ENCODE measurements at places on chromosomes 13 and 19. TPM values are rescaled to one million over a fixed set of nuclear protein-coding genes. Genes with fewer than 3 reads are reported as not detected.

The SELENOV gene
- total RNA-seq, result not detected

DNA sequence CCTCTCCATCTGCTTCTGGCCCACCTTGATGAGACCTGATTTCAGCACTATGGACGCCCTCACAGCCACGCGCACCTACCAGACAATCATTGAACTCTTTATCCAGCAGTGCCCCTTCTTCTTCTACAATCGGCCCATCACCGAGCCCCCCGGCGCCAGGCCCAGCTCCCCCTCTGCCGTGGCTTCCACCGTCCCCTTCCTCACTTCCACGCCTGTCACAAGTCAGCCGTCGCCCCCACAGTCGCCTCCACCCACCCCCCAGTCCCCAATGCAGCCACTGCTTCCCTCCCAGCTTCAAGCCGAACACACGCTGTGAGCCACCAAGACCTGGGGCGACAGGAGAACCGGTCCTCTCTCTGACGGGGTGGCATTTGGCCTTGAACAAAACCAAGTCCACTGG, 19.3 kb upstream of the NPAS1 start:
- H3K27ac ChIP-seq, result no peak overlapping the region
- H3K27me3 ChIP-seq, result no peaks in the 10 kb centered on the region
- H3K4me3 ChIP-seq, result no peak overlapping the region
- peaks cover 11% of the 10 kb centered on the region for H3K36me3 ChIP-seq

DNA sequence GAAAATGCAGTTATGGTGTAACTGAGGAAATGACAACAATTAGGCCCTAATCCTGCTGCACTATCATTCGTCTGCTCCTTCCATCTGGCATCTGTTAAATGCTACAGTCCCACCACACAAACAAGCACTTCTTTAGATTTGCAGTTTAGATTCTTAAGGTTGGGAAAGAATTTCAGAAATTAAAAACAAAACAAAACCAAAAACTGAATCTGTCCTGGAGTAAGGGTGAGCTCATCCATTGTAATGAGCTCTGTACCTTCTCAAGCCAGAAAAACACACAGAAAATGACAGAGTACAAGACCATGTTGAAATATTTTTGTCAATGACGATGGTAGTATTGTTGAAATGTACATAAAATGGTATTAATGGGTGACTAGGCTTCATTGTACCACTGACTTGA, 28.3 kb downstream of the SMAD9 start:
- H3K27me3 ChIP-seq, result peaks cover 25% of the 10 kb centered on the region
- no peak overlapping the region for H3K4me3 ChIP-seq
- no peaks in the 10 kb centered on the region for H3K36me3 ChIP-seq
- no peak for DNase-seq
- no peaks in the 10 kb centered on the region for H3K4me1 ChIP-seq

GRCh38 chr19:16376649-16377048, 52.0 kb downstream of the KLF2 start:
- H3K27me3 ChIP-seq, result no peaks in the 10 kb centered on the region
- H3K4me3 ChIP-seq, result no peak overlapping the region
- peaks cover 19% of the 10 kb centered on the region for H3K36me3 ChIP-seq
- DNase-seq, result peak; percentile 33

DNA sequence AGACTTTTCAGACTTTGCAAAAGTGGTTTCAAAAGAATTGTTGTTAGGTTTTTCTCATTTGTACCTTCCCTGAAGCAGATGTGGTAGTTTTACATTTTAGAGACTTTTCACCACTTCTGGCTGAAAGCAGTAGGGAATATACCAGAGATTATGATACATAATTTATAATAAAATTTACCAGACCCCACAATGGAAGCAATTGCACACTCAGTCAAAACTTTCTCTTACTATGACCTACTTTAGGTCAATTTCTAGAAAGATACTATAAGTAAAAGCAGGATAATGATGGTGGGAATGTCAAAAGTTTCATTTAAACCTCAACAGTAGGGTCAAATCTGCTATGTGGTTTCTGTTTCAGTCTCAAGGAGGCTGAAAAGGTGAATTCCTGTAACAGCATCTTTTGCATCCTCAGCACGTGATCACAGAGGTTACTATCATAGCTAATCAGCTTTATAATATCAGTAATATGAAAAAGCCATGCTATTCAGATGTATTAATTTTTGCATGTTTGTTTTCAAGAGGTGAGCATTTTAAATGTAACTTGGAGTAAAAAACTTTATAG, 26.9 kb downstream of the PCCA start:
- H3K4me1 ChIP-seq, result peaks cover 12% of the 10 kb centered on the region
- no peaks in the 10 kb centered on the region for H3K27me3 ChIP-seq
- H3K27ac ChIP-seq, result no peak overlapping the region
- DNase-seq, result no peak

DNA sequence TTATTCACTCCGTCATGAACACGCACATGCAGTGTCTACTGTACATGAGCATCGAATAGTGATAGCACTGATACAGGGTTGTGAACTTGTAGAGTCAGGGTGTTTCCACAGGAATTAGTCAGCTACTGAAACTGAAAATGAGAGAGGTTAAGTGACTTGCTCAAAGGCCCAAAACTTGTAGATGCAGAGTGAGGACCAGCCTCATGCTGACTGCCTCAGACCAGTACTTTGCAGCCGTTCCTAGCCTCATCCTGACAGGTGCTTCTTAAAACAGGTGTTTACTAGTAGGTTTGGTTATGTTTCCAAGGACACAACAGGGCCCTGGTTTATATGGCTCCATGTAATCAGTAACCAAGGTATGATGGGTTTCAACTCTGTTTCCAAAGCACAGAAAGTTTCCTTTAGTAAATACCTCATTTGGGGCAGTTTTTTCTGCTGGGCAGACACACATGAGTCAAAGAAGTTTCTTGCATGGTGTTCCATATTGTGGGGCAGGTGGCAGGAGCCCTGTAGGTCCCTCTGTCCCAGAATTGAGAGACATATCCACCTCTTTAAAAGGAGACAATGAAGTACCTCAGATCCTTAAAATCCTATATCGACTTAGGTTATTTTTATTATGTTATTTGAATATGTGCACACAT, 16.0 kb downstream of the FGF9 start:
- peak; percentile 64 for DNase-seq
- H3K4me1 ChIP-seq, result peaks cover 10% of the 10 kb centered on the region

DNA sequence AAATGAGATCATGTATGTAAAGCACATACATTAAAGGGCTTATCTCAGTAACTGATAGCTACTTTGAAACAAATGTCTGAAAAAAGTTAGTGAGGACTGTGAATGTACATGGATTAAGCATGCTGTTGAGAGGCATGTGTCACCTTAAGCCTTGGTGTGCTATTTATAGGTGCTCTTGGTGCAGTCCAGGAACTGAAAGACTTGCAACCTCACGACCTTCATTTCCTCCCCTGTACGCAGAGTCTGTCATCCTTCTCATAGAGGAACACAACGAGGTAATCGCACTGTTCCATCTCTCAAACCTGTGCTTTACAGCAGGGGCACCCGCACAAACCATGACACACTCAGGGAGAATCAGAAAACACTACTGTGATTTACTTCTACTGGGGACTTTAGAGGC, 65.6 kb downstream of the UFM1 start:
- no peaks in the 10 kb centered on the region for H3K36me3 ChIP-seq
- peak; percentile 22 for DNase-seq
- H3K27ac ChIP-seq, result no peak overlapping the region
- H3K4me3 ChIP-seq, result no peak overlapping the region
- H3K4me1 ChIP-seq, result peaks cover 5% of the 10 kb centered on the region
- peaks cover 2% of the 10 kb centered on the region for H3K27me3 ChIP-seq

- peaks cover 4% of the 10 kb centered on the region for H3K27me3 ChIP-seq
- no peak overlapping the region for H3K4me3 ChIP-seq
- peaks cover 7% of the 10 kb centered on the region for H3K36me3 ChIP-seq
- DNase-seq, result no peak
- H3K4me1 ChIP-seq, result peaks cover 17% of the 10 kb centered on the region
These were observed 2.6 kb downstream of the LHB start for GRCh38 chr19:49014123-49014869.

DNA sequence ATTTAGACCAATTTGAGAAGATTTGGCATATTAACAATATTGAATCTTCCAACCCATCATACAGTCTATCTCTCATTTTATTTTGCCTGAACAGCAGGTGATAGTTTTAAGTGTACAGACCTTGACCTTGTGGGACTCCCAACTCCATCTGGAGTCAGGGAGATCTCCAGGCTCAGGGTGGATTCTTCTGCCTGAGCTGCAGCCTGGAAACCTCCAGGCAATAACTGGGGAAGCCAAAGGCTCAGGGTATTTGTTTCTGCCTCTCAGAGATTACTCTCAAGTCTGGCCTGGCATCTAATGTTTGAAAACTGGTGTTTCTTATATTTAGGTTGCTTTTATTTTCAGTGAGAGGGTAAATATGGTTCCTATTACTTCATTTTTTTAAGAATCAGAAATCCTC, 102.1 kb upstream of the C1QTNF9B start:
- no peak overlapping the region for H3K27ac ChIP-seq
- H3K36me3 ChIP-seq, result no peaks in the 10 kb centered on the region
- no peak overlapping the region for H3K4me3 ChIP-seq
- no peaks in the 10 kb centered on the region for H3K4me1 ChIP-seq

GRCh38 chr19:32022044-32022640, 323.3 kb upstream of the ZNF507 start:
- H3K27me3 ChIP-seq, result no peaks in the 10 kb centered on the region
- H3K27ac ChIP-seq, result no peak overlapping the region
- H3K4me1 ChIP-seq, result no peaks in the 10 kb centered on the region
- no peak overlapping the region for H3K4me3 ChIP-seq
- H3K36me3 ChIP-seq, result no peaks in the 10 kb centered on the region
- DNase-seq, result no peak

DNA sequence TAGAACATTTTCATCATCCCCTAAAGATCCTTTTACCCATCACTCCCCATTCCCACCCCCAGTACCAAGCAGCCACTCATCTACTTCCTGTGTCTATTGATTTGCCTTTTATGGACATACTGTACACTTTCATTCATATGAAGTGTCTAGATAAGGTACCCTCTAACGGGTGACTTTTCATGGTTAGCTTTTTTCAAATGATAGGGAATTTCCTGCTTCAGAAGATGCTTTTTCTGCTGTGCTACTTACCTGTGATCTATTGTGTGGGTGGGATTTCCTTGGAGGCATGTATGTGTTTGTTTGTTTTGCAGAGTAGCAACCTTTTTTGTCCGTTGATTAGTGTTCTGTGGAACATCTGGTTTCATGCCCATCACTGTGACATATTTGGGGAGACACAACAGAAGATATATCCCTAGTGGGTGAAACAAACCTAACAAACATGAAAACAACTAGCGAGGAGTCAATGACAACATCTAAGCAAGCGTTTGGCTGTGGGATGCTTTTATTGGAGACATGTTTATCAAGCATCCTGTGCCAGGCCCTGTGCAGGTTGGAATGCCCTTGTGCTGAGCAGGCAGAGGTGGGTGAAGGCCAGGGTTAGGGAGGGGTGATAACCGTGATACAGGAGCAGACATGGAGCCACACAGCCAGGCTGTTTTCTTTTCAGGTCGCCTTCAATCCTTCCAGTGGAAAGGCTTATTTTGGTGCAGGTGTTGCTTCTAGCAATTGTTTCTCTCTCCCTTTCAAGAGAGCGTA, 17.6 kb downstream of the SPINT2 start:
- peaks cover 2% of the 10 kb centered on the region for H3K36me3 ChIP-seq
- no peaks in the 10 kb centered on the region for H3K27me3 ChIP-seq
- H3K4me3 ChIP-seq, result no peak overlapping the region
- no peak for DNase-seq

DNA sequence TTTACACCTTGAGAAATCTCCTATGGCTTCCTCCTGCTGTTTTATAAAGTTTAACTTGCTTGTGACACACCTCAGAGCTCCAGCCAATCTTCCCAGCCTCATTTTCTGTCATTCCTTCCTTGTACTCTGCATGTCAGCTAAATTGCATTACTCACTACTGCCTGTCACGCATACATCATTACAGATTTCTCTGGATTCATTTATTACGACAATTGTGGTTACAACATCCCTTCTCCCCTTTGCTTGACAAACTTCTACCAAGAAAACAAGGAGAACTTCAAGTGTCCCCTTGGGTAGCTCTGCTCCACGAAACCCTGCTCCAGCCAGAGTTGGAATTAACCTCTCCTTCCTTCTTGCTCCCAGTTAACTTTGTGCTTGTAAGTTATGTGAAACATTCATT, 22.0 kb upstream of the GPR18 start:
- no peaks in the 10 kb centered on the region for H3K27me3 ChIP-seq
- no peak for DNase-seq
- H3K36me3 ChIP-seq, result peaks cover 8% of the 10 kb centered on the region
- peaks cover 87% of the 10 kb centered on the region for H3K4me1 ChIP-seq
- H3K4me3 ChIP-seq, result no peak overlapping the region

DNA sequence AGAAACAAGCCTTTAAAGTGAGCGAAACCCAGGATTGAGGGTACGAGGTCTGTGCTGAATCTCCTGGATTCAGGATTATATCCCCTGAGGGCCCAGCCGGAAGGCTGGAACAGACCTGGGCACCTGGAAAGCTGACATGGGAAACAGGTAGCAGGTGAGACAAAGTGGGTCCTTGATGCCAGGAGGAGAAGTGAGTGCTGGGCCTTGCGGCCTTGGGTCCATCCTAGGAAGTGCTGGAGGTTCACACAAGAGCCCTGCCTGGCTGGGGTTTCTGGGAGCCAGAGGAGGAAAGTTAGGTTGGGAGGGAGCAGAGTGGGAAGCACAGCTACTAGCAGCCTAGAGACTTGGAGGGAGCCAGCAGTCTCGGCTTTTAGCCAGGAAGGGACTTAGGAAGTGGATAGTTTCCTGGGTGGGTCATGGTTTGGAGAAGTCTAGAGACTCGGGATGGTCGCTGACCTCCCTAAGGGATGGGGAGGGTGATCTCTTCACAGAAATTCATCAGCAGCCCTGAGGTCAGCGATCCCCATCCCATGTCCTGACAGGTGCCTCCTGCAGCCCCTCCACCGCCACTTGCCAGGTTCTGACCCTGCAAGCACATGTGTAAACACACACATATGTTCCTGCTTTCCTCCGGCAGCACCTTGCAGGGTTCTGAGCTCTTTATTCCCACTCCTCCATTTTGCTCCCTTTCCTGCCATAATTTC, 29.4 kb upstream of the ZNF492 start:
- DNase-seq, result no peak
- no peaks in the 10 kb centered on the region for H3K4me1 ChIP-seq
- peaks cover 1% of the 10 kb centered on the region for H3K27me3 ChIP-seq
- H3K4me3 ChIP-seq, result no peak overlapping the region
- no peak overlapping the region for H3K27ac ChIP-seq

- H3K4me3 ChIP-seq, result no peak overlapping the region
- peaks cover 18% of the 10 kb centered on the region for H3K4me1 ChIP-seq
- no peak for DNase-seq
- no peak overlapping the region for H3K27ac ChIP-seq
These were observed 32.5 kb upstream of the KATNAL1 start for GRCh38 chr13:30339738-30340330.

GRCh38 chr13:40194224-40194806, 472.1 kb downstream of the FOXO1 start:
- no peak overlapping the region for H3K27ac ChIP-seq
- no peak for DNase-seq
- H3K4me3 ChIP-seq, result no peak overlapping the region
- H3K4me1 ChIP-seq, result peaks cover 32% of the 10 kb centered on the region

DNA sequence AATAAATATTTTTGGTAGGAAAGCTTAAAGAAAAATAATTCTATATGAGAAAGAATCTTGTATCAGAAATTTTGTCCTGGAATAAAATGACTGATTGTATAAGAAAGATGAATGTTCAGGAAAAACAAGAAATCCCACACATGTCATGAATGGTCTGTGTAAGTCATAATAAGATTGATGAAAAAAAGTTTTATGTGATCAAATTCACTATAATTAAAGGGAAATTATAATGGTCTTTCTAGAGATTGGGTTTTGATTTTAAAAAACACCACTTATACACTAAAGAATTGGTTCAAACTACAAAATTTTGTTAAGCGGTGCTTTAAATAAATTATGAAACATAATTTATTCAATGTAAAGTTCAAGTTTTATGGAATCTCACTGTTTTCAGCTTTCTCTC, 7.2 kb upstream of the ZNF841 start:
- no peak overlapping the region for H3K27ac ChIP-seq
- H3K36me3 ChIP-seq, result peaks cover 15% of the 10 kb centered on the region
- H3K27me3 ChIP-seq, result no peaks in the 10 kb centered on the region
- H3K4me3 ChIP-seq, result no peak overlapping the region
- no peak for DNase-seq

Measured in activated CD4-positive, alpha-beta memory T cell treated with anti-CD3 and anti-CD28 coated beads for 36 hours (primary cell).